ENCODE measurements at places on chromosomes 16 and 17.

DNA sequence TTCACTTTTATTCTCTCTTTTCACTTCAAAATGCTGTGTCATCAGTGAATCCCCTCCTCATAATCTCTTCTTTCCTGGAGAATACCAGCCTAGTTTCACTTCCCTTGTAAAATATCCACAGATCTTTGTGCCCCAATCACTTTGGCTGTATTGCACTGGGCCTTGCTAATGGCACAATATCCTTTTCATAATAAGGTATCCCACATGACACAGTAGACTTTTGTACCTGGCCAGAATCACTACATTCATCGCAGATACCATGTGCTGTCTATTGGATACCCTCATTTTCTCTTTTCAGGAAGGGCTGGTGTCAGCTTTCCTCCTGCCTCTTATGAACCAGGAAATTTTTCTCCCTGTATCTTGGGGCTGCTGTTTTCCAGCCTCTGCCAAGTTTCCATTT, 25.7 kb upstream of the TOX3 start:
- DNase-seq: no peak

- no peak for DNase-seq
Measured at GRCh38 chr16:8807189-8807588, 9.6 kb downstream of the PMM2 start.

DNA sequence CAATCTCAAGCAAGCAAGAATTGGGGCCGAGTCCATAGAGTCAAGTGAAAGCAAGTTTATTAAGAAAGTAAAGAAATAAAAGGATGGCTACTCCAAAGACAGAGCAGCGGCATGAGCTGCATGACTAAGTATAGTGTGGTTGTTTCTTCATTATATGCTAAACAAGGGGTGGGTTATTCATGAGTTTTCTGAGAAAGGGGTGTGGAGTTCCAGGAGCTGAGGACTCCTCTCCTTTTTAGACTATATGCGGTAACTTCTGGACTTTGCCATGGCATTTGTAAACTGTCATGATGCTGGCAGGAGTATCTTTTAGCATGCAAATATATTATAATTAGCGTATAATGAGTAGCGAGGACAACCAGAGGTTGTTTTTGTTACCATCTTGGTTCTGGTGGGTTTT, 819.9 kb downstream of the KCNJ2 start:
- DNase-seq: no peak

DNA sequence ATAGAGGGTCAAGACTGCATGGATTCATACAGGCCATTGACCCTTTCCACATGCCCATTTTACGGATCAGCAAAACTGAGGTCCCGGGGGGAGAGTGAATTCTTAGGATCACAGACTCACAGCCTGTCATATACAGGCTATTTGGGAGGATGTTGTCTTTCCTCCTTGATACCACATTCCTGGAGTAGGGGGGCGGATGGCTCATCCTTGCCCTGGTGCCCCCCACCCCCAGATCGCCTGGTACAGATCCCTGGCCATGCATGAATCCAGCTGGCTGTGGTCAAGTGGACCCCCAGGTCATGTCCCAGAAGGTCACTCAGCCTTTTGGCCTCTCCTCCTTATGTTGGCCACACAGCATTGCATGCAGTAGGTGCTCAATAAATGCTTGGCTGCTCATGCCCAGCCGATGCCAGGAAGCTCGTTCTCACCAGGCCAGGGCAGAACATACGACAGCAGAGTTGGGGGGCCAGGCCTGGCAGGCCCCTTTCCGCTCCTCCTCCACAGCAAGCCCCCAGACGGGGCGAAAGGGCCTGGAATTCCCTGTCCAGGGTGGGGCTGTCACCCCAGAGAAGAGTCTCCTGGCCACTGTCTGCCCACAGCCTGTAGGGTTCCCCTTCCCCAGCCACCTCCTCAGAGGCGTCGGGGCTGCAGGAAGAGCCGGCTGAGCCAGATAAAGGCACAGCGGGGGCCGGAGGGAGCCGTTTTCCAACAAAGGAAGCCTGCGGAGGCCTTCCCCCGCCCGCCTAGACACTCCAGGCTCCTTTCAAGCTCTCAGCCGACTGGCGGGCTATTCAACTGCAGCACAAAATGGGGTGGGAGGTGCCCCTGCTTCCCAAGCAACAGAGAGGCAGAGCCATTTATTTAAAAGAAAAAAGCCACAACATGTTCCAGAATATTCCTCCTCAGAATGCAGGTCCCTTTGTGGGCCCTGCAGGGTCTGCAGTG, 215.7 kb upstream of the CIBAR2 start:
- no peak for DNase-seq

GRCh38 chr17:75459590-75460267, 3.3 kb downstream of the TMEM94 start:
- no peak for DNase-seq

DNA sequence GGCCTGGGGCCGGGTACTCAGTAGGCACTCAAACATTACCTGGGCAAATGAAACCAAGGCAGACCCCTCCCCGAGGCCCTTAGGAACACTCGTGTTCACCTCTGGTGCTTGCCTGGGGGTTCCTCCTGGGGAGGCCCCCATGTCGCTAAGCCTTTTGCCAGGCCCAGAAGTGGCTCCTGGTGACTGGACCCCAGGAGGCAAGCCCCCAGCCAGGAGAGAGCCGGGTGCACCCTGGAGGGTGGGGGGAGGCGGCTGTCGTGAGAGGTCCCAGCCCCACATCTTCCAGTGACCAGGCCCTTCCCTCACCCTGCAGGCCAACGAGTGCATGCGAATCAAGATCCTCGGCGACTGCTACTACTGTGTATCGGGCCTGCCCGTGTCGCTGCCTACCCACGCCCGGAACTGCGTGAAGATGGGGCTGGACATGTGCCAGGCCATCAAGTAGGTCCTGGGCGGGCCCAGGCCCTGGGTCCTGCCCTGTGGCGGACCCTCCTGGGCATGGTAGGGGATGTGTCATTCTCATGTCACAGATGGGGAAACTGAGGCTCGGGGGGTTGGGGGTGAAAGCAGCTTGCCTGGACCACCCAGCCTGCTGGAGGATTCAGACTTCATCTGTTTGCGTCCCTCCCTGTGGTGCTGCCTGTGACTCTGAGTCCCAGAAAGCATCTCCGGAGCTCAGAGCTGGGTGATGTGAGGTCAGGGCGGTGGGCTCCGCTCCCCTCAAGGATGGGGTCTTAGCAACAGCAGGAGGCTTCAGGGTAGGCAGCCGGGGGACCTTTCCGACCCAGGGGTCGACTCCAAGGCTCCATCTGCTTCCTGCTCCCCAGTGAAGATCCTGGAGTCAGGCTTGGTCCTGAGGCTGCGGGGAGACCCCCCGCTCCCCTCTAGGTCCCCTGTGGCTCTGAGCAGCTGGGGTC, 32.5 kb downstream of the ADCY7 start:
- no peak for DNase-seq

GRCh38 chr17:4501295-4501949, 2.7 kb downstream of the SPNS2 start:
- DNase-seq: no peak

DNA sequence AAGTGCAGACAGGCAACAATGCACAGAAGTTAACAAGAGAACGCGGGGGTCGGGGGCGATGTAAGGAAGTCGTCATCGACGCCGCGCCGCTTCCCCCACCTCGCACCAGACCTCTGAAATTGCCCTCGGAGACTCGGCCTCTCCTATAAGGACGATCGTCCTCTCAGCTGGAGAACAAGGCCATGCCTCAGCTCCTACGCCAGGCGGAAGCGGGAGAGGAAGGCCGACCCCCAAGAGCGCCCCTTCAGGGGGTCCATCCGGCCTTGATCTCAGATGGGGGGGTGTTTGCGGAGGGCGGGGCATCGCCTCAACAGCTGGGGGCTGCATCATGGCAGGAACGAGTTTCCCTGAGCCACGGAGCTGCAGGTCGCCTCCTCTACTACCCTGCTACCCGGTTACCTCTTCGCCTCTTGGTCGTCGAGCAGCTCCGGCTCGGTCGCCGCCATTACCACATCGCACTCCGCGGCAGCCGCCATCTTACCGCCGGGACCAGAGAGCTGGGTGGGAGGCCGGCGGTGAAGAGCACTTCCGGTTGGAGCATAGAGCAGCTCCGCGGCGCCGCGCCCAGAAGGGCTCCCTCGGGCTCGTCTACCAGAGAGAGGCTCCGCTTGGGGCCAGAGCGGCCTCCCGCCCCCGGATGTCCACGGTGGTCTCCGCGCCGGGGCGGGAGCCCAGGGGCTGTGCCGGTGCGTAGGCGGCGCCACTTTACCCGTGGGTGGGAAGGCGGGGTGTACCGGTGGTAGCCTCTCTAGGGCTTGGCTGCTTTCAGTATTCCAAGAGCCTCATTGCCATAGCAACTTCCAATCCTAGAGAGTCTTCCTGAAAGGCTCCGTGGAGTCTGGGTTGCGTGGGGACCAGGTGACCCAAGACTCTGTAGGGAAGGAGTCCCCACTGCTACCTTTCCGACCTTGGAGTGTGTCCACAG, at the start of gene DNAJC7:
DNAJC7 (minus strand) TSS at position 499 of the 925 bp plus-strand sequence; CDS start at position 476, 23 bp downstream.
- peak; percentile 90 for DNase-seq

GRCh38 chr17:60082946-60083471, 4.3 kb upstream of the HEATR6 start:
- no peak for DNase-seq

DNA sequence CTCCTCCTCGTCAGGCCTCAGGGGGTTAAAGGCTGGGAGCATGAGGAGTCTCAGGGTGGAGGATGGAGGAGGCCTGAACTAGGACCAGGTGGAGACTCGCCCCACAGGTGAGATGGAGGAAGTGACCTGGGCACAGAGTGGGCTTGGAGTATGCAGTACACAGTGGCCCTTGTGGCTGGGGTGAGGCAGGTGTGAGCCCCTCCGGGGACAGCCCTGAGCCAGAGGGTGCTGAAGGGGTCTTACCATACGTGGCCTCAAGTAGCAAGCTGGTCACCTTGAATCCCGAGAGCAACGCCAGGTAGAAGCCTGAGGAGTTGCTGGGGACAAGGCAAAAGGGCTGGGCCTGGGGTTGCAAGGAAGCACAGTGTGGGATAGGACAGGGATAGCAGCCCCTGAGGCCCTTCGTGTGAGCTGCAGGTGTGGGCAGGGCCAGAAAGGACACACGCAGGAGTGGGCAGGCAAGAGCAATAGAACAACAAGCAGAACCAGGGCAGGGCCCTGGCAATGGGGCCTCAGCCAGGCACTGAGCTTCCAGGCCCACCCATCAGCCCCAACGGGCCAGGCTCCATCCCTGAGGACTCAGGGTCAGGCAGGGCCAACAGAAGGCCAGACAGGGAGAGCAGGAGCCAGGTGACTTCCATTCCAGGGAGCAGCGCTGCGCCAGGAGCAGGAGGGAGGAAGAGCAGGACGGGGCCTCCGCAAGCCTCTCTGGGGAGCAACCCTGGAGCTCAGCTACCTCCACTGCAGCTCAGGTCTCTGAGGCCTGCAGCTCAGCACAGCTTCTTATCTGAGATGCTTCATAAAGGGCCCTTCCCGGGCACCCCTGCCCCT, 64.2 kb upstream of the TNRC6C start:
- DNase-seq: no peak

DNA sequence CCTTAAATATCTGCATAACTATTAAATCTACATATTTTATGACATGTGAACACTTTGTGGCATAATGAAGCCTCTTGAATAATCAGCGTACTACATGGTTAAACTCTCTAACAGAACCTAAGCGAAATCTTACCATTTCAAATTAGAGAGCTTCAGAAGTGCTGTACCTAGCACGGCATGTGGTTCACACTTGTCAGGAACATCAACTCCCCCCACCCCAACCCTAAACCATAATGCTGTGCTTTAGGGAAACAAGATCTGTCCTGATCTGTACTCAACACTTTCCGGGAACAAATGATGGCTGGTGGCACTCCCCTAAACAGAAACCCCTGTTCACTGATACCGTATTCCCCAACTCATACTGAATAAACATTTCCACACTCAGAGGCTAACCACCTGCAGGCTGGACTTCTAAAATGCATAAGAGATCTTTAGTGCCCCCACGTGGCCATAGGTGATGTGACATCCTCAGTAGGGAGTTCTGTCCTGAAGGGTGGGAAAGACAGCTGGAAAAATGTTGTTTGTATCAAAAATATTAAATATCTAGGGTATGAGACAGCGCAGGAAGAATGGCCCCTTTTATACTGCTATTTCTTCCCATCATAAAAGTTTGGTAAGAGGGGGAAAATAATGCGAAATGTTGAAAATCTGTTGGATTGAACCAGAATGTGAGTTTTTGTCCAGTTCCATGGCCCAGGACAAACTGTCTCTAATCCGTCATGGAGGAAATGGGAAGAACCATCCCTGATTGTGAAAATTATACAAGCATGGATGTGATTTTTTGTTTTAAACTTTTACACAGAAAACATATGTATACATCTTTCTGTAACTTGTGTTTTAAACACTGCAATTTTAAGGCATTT, 88.6 kb downstream of the USP31 start:
- peak; percentile 64 for DNase-seq

GRCh38 chr16:66692341-66692740, 4.2 kb downstream of the CMTM4 start:
- no peak for DNase-seq

DNA sequence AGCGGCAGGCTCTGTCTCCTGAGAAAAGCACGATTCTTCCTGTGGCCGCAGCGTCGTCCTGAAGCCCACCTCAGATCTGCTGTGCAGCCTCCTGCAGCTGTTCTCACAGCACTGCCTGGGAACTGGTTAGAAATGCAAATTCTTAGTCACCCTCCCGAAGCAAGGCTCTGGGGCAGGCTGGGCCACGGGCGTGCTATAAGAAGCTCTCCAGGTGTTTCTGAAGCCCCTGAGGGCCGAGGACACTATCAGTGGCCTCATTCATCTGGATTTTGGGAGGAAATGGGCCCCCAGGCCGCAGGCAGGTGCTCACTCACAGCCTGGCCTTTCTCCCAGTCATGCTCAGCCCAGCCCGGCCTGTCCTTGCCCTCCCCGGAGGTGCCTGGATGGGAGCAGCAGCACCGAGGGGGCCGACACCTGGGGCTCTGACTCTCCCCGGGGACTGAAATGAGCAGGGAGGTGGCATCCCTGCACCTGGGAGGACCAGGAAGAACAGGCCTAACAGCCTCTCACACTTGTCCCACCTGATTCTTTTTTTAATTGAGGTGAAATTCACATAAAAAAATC, 10.4 kb upstream of the NLRC3 start:
- DNase-seq: no peak

DNA sequence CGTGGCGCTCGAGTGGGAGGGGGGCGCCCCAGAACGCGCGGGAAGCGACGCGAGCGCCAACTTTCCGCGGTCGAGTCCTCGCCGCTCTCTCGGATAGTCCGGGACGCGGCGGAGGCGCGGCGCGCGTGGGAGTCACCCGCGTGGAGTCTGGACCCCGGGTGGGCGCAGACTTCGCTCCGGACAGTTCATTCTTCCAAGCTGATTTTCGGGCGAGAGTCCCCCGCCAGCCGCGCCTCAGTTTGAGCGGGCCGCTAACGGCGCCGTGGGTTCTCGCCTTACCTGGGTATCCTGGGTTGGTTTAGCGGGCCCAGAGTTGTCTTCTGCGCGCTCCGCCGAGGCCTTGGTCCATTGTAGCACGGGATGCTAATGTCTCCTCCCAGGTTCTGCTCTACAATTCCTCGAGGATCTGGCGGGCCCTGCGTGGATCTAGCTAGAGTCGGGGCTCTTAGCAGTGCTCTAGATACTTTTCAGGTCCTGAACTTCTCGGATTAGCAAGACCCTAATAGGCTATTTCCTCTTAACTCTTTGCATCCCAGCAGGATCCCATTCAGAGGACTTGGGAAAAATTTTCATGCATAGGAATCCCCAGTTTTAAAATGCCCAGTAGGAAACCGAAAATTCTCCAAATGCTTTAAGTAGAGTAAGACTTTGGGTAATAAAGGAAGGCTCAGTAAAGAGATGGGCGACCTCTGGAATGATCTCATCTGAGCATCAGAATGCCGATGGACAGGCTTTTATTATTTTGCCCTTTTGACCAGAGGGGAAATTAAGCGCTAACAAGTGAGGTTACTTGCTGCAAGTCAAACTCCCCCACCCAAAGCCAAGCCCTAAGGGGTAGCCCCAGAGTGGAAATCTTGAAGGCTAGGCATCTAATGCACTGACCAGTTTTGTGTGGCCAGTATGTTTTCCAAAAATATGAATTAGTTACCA, 537 bp upstream of the GJC1 start:
- DNase-seq: peak; percentile 23

- no peak for DNase-seq
Measured at GRCh38 chr17:82461827-82462524, 3.4 kb downstream of the NARF start.
